ENCODE measurements at places on chromosomes 3 and 15. TPM values are rescaled to one million over a fixed set of nuclear protein-coding genes. Genes with fewer than 3 reads are reported as not detected.

GRCh38 chr15:99657996-99658395, 75.2 kb downstream of the LYSMD4 start:
- 0 out of 2 replicates have a peak, but pooled peaks cover 2% of the 10 kb centered on the region for H3K36me3 ChIP-seq
- peaks cover 6% of the 10 kb centered on the region for H3K4me1 ChIP-seq
- no peak for DNase-seq
- H3K4me3 ChIP-seq: no peak overlapping the region

Gene RARB
- 1.4 TPM for total RNA-seq

- H3K36me3 ChIP-seq: peaks cover 2% of the 10 kb centered on the region
- no peak overlapping the region for H3K27ac ChIP-seq
- peak overlapping the region; percentile 85 for H3K4me3 ChIP-seq
- peaks cover 6% of the 10 kb centered on the region for H3K4me1 ChIP-seq
- no peak for DNase-seq
- H3K27me3 ChIP-seq: no peaks in the 10 kb centered on the region
Measured at GRCh38 chr15:42549741-42550392, 1.2 kb downstream of the HAUS2 start.

- no peak overlapping the region for H3K4me3 ChIP-seq
- H3K36me3 ChIP-seq: no peaks in the 10 kb centered on the region
- no peaks in the 10 kb centered on the region for H3K4me1 ChIP-seq
- no peak overlapping the region for H3K27ac ChIP-seq
- peaks cover 33% of the 10 kb centered on the region for H3K27me3 ChIP-seq
Measured at GRCh38 chr15:70249616-70250015, 151.9 kb upstream of the TLE3 start.

- H3K27ac ChIP-seq: no peak overlapping the region
- H3K36me3 ChIP-seq: peaks cover 64% of the 10 kb centered on the region
- no peaks in the 10 kb centered on the region for H3K4me1 ChIP-seq
- DNase-seq: no peak
Measured at GRCh38 chr3:14152233-14152962, 26.0 kb downstream of the XPC start.

DNA sequence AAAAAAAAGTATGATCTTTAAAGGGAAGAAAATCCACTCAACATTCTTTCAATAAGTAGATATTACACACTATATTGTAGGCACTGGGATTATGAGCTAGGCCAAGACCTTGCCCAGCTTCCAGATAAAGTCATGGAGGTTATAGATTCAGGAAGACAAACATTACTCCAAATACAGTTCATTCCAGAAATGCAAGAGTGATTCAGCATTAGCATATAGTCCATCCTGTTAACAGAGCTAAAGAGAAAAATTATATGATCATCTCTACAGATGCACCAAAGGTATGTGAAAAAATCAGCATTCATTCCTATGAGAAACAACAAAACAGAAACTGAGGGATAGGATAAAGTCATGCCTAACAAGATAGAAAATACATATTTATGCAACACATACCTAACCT, 42.1 kb upstream of the NSMCE3 start:
- no peaks in the 10 kb centered on the region for H3K4me1 ChIP-seq
- no peak overlapping the region for H3K4me3 ChIP-seq
- DNase-seq: no peak
- no peaks in the 10 kb centered on the region for H3K36me3 ChIP-seq
- H3K27ac ChIP-seq: no peak overlapping the region

GRCh38 chr3:71397046-71397445, 186.5 kb downstream of the FOXP1 start:
- no peaks in the 10 kb centered on the region for H3K36me3 ChIP-seq
- peaks cover 6% of the 10 kb centered on the region for H3K4me1 ChIP-seq
- no peaks in the 10 kb centered on the region for H3K27me3 ChIP-seq

- DNase-seq: peak; percentile 99
- H3K27ac ChIP-seq: no peak overlapping the region
- no peaks in the 10 kb centered on the region for H3K36me3 ChIP-seq
- no peak overlapping the region for H3K4me3 ChIP-seq
Measured at GRCh38 chr15:69760890-69761568, 308.4 kb downstream of the RPLP1 start.
